ENCODE measurements at places on chromosomes 5 and 9. TPM values are rescaled to one million over a fixed set of nuclear protein-coding genes. Genes with fewer than 3 reads are reported as not detected.

The CCDC183 gene
- not detected for total RNA-seq

DNA sequence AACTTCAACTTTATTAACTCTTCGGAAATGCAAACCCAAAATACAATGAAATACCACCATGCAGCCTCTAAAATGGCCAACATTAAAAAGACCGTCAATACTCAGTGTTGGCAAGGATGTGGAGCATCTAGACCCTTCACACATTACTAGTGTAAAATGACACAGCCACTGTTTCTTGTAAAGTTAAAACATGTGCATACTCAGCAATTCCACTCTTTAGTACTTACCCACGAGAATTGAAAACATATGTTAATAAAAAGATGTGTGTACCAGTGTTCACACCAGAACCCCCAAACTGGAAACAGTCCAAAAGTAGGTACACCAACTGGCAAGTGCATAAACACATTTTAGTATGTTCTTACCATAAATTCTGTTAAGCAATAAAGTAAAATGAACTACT lies 294.7 kb downstream of the PLK2 start:
- no peaks in the 10 kb centered on the region for H3K36me3 ChIP-seq
- DNase-seq, result no peak
- H3K4me3 ChIP-seq, result no peak overlapping the region
- H3K27me3 ChIP-seq, result no peaks in the 10 kb centered on the region
- H3K4me1 ChIP-seq, result no peaks in the 10 kb centered on the region

DNA sequence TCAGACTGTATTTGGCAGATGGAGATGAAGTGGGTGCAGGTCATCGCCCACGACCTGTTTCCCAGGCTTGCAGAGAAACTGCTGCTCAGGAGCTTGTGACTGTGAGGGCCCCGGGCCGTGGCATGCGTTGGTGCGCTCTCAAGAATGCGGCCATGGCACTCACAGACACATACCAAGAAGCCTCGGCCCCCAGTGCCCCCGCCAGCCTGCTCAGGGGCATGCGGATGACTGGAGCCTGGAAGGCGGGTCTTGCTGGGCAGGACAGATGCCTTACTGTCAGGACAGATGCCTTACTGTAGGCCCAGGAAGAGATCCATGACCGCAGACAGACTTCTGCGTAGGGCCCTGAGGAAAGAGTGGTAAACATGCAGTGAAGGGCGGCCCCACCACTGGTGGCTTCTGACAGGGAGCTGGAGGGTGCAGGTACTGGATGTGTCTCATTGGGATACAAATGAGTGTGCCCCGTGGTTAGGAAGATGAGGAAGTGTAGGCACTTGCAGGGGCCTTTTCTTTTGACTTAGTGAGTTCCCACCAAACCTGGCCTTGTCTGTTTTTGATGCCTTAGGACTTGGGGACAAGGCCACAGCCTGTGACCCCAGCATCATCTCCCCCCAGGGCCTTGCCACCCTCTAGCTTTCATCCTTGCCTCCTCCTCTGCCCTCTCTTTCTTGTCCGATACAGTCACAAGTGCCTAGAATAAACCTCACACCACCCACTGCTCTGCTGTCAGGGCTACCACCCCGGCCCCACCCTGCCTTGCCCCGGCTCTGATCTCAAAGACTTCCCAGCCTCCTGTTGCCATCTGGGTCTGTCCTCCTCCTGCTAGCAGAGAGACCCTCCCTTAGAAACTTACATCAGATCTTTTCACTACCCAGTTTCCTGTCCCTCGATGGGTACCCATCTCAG lies 68.8 kb upstream of the ABL1 start:
- no peak overlapping the region for H3K27ac ChIP-seq
- no peak overlapping the region for H3K4me3 ChIP-seq
- no peak for DNase-seq
- no peaks in the 10 kb centered on the region for H3K4me1 ChIP-seq
- no peaks in the 10 kb centered on the region for H3K36me3 ChIP-seq

- no peaks in the 10 kb centered on the region for H3K27me3 ChIP-seq
- no peaks in the 10 kb centered on the region for H3K4me1 ChIP-seq
- no peaks in the 10 kb centered on the region for H3K36me3 ChIP-seq
- no peak overlapping the region for H3K4me3 ChIP-seq
- DNase-seq, result no peak
Measured at GRCh38 chr5:57267805-57268204, 93.9 kb downstream of the GPBP1 start.

GRCh38 chr9:134605351-134605965 lies 36.1 kb upstream of the COL5A1 start:
- H3K36me3 ChIP-seq, result no peaks in the 10 kb centered on the region
- no peak overlapping the region for H3K27ac ChIP-seq
- H3K4me3 ChIP-seq, result no peak overlapping the region
- no peaks in the 10 kb centered on the region for H3K4me1 ChIP-seq
- no peaks in the 10 kb centered on the region for H3K27me3 ChIP-seq

DNA sequence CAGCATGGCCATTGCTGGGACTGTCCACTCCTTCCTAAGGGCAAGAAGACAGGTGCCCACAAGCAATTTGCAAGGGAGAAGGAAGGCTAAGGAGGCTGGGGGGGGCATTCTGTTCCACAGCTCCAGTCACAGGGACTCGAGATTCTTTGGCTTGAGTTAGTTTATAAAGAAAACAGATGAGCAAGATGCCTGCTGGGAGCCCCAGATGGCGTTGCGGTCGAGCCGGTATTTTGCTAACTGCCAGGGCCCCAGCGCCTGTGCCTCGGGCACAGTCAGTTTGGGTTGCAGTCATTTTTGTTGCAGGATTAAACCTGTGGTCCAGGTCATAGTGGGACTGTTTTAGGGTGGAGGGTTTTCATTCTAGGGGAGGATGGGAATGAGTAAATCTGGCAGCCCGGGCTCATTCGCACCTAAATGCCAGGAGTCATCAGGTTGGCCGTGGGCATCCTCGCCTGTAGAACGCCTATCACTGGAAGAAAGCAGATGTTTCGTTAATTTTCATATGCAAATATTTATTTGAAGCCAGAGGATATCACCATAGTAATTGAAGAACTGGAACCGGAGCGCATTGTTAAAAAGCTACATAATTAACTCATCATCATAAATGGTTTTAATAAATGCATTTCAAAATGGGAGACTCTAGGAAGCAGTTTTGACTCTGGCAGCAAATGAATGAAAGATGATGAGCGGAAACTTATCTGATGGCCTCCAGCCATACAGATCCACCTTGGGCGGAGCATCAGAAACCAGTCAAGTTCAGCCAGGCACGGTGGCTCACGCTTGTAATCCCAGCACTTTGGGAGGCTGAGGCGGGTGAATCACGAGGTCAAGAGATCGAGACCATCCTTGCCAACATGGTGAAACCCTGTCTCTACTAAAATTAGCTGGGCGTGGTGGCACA lies 87.1 kb upstream of the FCN2 start:
- H3K27ac ChIP-seq, result no peak overlapping the region
- H3K36me3 ChIP-seq, result no peaks in the 10 kb centered on the region
- no peak overlapping the region for H3K4me3 ChIP-seq
- H3K4me1 ChIP-seq, result no peaks in the 10 kb centered on the region

DNA sequence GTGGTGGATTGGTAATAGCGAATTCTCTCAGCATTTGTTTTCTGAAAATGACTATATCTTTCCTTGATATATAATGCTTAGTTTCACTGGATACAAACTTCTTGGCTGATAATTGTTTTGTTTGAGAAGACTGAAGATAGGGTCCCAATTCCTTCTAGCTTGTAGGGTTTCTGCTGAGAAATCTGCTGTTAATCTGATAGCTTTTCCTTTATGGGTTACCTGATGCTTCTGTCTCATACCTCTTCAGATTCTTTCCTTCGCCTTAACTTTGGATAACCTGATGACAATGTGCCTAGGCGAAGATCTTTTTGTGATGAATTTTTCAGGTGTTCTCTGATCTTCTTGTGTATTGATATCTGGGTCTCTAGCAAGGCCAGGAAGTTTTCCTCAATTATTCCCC lies 94.7 kb upstream of the ACO1 start:
- H3K27ac ChIP-seq, result no peak overlapping the region
- H3K27me3 ChIP-seq, result no peaks in the 10 kb centered on the region
- H3K36me3 ChIP-seq, result no peaks in the 10 kb centered on the region
- no peak overlapping the region for H3K4me3 ChIP-seq
- H3K4me1 ChIP-seq, result no peaks in the 10 kb centered on the region
